Daoy (cell line): ENCODE measurements at places on chromosomes 6 and 20. TPM values are rescaled to one million over a fixed set of nuclear protein-coding genes. Genes with fewer than 3 reads are reported as not detected.

DNA sequence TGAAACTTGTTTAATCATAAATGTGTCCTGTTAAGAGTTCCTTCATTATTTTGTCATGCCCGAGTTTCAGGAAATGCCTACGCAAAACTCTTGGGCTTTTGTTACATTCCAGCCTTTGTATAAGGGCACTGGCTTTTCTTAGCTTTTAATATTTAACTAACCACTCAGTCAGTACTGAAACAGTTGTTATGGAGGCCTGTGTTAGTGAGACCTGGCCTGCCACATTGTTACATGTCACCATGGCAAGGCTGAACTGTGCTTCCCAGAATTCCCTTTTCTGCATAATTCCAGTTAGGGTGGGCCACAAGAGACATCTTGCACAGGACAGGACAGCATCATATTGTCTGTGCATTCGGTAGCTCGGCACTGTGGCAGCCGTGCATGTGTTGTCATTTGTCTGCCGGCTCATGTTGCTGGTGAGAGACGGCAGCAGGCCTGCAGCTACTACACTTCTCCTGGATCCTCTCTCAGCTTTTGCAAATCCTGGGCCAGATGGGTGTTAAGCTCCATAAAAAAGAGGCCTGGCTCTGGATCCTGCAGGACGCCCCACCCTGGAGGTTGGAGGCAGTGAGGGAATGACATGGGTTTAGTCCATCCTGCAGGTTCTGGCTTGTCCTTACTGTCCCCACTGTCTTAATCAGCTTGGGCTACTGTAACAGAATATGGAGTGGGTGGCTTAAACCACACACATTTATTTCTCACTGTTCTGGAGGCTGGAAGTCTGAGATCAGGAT, 128.8 kb upstream of the DTNBP1 start:
- DNase-seq, result no peak

- DNase-seq, result no peak
Observed at GRCh38 chr6:156864557-156864956, 87.4 kb downstream of the ARID1B start.

DNA sequence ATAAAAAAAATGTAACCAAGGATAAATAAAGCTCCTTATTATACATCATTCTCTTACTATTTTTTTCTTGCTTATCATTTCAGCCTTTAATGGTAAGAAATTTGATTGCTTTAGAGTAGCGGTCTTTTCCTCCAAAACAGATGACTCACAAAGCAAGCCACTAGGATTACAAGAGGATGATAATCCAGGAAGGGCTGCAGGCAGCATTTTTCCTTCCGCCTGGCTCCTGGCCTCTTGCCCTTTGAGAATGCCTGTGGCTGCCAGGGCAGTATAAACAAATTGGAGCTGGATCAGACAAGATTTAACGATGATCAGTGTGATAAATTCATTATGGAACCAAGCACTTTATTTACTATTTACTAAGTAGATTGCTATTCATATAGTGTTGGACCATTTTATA, 9.7 kb upstream of the FBXL4 start:
- DNase-seq, result peak; percentile 56

GRCh38 chr20:10306440-10307358, 88.1 kb downstream of the SNAP25 start:
- DNase-seq, result peak; percentile 72

- peak; percentile 6 for DNase-seq
Observed at GRCh38 chr20:17845701-17846475, 122.7 kb downstream of the SNX5 start.

DNA sequence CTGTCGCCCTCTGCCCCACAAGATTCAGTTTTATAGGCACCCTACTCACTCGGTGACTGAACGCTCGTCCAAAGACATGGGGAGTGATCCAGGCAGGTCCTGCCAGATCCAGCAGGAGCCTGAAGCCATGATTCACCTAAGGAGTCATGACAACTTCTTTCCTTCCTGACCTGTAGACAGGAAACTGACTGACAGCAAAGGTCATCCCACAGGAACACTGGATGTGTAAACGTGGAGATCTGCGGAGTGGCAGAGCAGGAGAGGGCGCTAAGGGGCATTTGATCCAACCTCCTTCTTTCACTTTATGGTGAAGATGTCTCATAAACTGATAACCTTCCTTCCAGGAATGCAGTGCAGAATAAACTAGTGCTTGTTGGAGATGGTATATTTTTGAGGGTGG, 192.2 kb downstream of the GJA10 start:
- DNase-seq, result peak; percentile 70

- DNase-seq, result peak; percentile 23
Observed at GRCh38 chr6:50849796-50850180, 31.1 kb downstream of the TFAP2B start.

DNA sequence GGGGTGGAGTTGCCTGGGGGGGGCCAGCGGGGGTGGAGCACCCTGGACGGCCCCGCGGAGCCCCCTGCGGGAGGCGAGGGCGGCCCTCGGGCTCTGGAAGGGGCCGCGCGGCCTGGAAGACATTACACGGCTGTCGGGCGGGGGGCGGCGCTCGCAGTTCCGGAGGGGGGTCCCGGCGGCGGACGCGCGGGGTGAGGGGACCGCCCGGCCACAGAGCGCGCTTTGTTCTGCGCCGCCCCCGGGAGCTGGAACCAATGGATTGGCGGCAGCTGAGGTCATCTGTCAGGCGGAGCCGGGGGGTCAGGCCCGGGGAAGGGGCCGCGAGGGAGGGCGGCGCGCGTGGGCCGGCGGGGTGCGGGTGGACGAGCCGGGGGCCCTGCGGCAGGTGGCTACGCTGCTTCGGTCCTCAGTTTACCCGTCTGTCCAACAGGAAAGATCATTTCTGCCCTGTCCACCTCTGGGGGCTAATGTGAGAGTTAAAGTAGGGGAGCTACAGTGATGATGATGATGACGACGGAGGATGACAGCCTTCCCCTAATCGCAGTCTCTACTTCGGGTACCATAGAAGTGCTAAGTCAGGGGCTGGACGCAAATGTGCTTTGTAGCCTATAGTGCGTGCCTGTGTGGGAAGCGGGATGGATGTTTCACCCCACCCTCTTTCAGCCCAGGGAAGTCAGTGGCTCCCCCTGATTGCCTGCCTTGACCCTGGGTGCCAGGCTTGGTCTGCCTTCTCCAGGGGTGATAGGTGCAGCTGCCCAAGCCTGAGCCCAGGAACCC, 10.4 kb downstream of the SRXN1 start:
- DNase-seq, result no peak

DNA sequence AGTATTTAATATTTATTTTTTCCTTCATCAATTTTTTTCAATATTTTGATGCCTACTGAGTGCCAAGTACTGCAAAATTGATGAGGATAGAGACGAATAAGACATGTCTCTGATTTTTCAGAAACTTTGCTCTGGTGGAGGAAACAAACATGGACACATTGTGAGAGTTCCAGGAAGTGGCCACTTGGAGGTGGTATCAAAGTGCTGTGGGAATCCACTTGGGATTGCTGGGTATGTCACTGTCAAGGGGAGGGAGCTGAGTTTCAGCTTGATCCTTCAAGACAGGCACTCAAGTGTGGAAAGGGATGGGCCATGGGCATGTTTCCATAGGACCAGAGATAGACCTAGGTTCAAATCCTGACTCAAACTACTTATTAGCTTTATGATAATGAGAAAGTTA, 24.5 kb upstream of the ABCC10 start:
- DNase-seq, result no peak

- no peak for DNase-seq
Observed at GRCh38 chr6:108174371-108175175, 8.8 kb downstream of the NR2E1 start.

DNA sequence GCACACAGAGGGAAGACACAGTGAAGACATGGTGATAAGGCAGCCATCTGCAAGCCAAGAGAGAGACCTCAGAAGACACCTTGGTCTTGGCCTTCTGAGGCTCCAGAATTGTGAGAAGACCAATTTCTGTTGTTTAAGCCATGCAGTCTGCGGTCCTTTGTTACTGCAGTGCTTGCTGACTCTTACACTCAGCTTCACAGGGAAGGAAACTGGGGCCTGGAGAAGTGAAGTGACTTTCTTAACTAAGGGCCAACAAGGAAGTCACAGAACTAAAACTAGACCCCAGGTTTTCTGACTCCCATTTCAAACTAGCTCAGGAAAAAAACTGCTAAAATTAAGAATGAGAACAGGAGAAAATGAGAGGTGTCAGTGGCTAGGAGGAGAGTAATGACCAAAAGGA, 74.3 kb downstream of the TNFRSF21 start:
- DNase-seq, result no peak

GRCh38 chr6:53481323-53481722, 63.6 kb downstream of the GCLC start:
- no peak for DNase-seq

- DNase-seq, result no peak
Observed at GRCh38 chr6:49950415-49950751, 13.6 kb downstream of the DEFB114 start.

Gene REM1
- total RNA-seq, result not detected in 2 replicates

Gene NKAPL
- total RNA-seq, result not detected in 2 replicates

Gene ESR1
- total RNA-seq, result not detected in 2 replicates

Gene PPIL6
- 3.8 and 4.5 TPM in 2 replicates for total RNA-seq

Gene OR12D1
- total RNA-seq, result not detected in 2 replicates

Gene ID4
- total RNA-seq, result 2.1 and 3.0 TPM in 2 replicates

Gene MAN1A1
- 13.0 and 22.9 TPM in 2 replicates for total RNA-seq
